ENCODE measurements at places on chromosomes 3 and 15. TPM values are rescaled to one million over a fixed set of nuclear protein-coding genes. Genes with fewer than 3 reads are reported as not detected.
A peak's percentile ranks its signal among the peaks of the same experiment; 100 is the strongest.

Gene SPSB4
- total RNA-seq = not detected

Gene OXSM
- 14.2 TPM for total RNA-seq

Gene ZBED2
- total RNA-seq = 122 TPM

DNA sequence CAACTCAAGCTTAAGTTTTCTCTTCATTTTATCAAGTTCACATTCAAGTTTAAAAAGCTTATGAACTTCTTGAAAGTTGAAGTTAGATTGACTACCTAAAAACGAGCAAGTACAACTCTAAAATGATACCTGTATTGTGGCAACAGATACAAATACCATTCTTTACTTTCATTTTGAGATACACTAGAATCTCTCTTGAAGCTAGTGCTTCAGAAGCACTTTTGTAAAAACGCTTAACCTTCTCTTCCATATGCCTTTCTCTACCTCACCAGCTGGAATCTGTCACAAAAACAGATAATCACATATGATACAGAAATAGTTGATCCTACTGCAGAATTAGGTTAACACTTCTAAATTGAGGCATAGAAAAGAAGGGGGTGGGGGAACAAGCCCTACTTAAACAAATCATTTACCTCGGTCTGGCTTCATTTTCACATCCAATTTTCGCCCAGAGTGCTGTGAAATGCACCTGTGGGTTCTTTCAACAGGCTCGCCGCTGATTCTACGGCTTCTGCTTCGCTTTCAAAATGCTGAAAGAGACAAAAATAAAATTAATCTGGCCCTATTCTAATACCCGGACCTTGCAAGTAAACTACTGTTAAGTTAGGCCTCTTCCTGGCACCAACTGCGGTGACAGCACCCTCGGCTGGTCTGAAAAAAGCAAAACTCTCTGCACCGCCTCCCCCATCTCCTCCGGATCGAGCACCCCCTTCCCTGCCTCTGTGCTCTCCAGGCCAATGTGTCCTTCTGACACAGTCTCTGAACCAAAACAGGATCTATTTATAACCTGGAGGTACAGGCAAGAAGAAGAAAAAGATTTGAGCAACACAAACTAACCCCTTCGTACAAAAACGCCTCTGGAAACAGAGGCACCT lies 1.4 kb downstream of the ATOSA start:
- peak; percentile 59 for DNase-seq

GRCh38 chr3:116200956-116201690 lies 244.2 kb downstream of the LSAMP start:
- no peak for DNase-seq

GRCh38 chr3:154842536-154842935 lies 237.6 kb upstream of the MME start:
- DNase-seq = no peak

- peak; percentile 76 for DNase-seq
Observed at GRCh38 chr15:50262533-50262932, 3.0 kb downstream of the HDC start.
